ENCODE measurements at places on chromosomes 12 and 14.

DNA sequence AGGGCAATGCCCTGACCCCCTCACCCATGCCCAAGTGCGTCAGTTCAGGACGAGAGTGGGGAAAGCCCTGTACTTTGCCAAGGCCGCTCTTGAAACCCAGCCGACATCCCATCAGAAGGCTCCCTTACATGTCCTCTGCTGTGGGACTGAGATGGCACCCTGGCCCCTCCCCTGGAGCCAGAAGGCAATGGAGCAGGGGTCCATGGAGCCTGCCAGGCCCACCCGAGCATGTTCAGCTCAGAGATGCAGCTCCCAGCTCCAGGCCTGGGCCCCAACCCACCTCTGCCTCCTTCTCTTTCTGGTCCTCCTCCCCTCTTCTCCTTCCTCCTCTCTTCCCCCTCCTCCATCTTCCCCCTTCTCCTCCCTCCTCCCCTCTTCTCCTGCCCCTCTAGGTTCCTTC, 95.5 kb downstream of the PAPOLA start:
- no peak for DNase-seq

- DNase-seq = no peak
These were observed 78.9 kb upstream of the GZMB start for GRCh38 chr14:24712909-24713308.

DNA sequence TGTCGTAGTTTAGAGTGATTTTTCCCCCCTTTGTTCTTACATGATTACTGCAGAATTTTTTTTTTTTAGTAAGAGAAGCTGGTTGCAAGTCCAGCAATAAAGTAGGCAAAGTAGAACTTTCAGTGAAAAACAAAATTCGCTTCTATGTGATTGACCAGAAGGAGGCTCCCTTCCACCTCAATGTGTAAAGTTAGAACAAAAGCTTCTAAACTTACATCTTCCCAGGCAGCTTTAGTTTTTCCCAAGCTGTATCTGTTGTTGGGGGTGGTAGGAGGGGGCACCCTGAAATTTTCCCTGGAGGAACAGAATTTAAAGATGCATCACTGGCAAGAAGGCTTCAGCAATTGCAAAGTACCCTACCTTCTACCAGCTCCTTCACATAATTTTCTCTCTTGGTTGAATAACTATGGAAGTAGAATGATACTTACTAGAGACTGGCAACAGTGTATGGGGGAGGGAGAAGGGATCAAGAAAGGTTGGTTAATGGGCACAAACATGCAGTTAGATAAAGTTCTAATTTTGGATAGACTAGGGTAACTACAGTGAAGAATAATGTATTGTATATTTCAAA, 87.3 kb upstream of the E2F7 start:
- peak; percentile 52 for DNase-seq

DNA sequence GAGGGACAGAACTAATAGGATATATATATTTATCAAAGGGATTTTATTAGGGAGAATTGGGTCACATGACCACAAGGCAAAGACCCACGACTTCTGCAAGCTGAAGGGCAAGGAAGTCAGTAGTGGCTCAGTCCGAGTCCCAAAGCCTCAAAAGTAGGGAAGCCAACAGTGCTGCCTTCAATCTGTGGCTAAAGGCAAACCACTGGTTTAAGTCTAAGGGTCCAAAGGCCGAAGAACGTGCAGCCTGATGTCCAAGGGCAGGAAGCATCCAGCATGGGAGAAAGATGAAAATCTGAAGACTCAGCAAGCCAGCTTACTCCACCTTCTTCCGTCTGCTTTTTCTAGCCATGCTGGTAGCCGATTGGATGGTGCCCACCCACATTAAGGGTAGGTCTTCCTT, 157.9 kb upstream of the CRY1 start:
- no peak for DNase-seq

- no peak for DNase-seq
These were observed 83.4 kb downstream of the NAV3 start for GRCh38 chr12:77914081-77914488.

Data from EH (cell line).